ENCODE measurements at places on chromosomes 2 and 18.

DNA sequence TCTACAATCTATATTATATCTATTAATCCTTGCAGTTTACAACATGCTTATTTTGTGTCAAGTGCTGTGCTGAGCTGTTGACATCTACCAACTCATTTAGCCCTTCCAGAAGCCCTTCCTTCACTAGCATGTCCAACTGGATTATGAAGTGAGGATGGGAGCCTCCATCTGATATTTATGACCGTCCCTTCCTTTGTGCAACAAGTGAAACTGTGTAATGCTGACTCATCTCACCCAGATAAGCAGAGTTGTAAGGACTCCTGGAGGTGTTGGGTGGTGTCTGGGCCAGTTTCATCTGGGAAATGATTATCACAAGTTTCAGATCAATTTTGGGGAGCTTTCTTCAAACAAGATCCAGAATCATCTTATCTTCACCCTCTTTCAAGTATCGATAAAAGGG is 156.6 kb upstream of the ETAA1 start:
- DNase-seq = no peak

DNA sequence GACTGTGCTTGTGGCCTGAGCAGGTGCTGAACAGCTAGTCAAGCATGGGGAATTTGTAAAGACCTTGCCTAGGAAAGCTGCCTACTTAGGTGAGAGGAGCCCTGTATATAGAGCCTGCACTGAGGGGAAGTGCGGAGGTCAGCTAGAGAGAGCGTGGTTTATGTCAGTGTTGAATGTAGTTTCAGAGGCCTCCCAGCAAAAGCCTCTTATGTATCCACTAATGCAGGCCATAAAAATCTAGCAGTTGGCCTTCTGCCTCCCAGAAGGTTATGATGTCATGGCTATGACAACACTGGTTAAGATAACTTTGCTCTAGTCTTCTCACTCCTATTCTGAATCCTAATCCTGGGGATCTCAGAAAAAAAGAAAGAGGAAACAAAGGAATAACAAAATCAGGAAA is 88.9 kb downstream of the ASXL3 start:
- no peak for DNase-seq

DNA sequence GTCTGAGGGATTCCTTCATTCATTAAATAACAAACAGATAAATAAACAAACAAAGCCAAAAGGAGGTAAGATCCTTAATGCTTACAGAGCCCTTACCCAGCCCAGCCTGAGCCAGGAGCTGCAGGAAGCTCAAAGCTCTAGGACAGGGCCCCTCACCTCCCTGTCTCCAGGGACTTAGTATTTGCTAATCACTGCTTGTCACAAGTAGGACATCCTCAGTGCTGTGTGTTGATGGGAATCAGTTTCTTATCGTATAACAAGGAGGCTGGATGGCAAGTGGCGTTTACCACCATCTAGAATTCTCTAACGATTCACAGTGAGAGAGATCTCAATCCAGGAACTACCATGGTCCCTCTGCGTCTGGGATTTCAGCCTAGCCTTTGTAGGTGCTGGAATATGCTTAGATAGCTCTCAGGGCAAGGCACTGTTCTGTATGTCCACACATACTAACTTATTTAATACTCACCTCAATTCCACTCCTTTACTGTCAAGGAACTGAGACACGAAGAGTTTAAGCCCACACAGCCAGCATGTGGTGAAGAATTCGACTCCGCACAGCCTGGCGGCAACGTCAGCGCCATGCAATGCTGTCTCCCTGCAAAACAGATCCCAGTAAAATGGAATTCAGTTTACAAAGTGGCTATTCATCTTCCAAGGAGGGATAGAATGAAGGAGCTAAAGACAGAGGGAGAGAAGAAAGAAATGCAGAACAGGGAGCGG is 164.8 kb downstream of the MYCN start:
- no peak for DNase-seq

DNA sequence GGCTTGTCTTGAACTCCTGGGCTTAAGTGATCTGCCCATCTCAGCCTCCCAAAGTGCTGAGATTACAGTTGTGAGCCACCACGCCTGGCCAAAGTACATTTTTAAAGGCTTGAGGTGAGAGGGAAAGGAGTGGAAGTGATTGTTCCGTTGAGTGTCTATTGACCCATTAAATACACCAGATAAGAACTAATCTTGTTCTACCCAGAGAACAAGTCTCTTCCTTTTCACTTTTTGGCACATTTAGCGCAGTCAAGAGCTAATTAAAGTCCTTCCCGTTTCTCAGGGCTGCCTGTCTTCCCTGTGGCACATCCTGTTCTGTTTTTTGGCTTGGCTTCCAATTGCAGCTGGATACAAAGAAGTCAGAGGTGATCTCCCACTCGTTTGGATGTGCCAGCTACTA is 172.3 kb downstream of the ALPK2 start:
- no peak for DNase-seq

DNA sequence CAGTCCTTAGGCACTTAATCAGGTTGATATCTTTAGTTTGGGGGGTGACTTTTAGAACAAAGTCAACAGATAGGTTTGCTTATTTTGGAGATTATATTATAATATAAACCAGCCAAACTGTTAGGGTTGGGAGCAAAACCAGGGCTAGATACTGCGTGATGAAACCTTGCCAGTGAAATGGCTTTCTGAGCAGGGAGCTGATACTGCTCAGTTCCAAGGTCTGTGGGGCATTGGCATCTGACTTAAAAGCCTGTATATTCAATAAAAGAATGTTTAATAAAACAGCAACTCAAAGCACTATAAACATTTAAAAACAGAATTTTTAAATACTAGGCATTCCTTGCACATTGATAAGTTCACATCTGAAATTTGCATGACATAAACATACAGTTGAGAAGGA is 19.3 kb downstream of the PTPRM start:
- no peak for DNase-seq

GRCh38 chr2:213104092-213104902 is 47.1 kb downstream of the IKZF2 start:
- DNase-seq = peak; percentile 60

GRCh38 chr2:231104115-231104713 is 20.6 kb downstream of the HTR2B start:
- peak; percentile 79 for DNase-seq

DNA sequence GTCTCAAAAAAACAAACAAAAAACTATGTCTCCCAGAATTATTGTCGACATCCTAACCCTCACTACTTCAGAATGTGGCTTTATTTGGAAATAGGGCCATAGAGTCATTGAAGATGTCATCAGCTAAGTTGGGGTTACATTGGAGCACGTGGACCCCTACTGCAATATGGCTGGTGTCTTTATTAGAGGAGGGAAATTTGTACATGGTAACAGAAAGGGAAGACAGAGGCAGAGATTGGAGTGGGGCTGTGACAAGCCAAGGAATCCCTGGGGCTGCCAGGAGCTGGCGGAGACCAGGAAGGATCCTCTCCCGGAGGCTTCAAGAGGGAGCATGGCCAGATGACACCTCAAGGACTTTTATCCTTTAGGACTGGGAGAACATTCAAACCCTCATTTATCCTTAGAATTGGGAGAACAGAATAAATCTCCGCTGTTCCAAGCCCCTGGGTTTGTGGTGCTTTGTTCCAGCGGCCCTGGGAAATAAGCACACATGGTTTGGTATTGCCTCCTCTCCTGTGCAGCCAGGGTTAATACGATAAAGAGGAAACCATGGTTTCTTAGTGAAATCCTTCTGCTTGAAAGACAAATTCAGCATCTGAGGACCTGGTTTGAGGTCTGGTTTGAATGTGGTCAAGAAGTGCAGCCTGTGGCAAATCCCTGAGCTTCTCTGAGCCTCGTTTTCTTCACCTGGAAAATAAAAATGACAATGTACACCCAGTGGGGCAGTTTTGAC is 184.7 kb downstream of the MYCN start:
- no peak for DNase-seq

DNA sequence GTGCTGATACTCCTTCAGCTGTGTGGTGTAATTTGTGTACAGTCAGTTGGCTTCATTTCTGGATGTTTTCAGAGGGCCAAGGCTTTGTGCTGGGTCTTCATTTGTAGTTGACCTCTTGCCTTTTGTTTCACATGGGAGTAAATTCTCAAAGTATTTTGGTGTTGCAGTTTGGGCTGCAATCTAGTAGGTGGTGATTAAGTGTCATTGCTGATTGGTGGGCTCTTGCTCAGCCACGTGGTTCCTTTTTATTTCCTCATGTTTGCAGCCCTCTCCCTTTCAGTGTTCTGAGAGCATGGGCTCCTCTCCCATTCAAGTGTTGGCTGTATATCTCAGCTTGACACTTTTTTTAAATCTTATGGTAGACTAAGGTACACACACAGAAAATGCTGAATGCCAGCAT is 96.8 kb downstream of the SNTG2 start:
- DNase-seq = peak; percentile 22

DNA sequence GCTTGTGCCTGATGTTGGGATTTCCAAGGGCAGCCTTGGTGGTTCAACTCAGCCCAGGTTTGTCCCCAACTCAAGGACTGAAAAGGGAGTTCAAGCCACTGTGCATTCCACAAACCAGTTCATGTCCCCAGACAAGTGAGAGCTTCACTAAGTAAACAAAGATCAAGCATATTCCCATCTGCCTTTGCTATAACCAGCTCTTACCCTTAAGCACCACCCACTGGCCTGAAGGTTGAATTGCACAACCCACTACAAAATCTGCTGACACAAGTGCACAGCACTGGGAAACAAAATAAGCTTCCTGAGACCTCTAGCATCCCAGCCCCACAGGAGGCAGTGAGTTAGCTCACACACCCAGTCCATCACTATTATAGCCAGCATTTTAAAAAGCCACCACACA is 516.7 kb downstream of the NR4A2 start:
- DNase-seq = no peak

- DNase-seq = no peak
Measured at GRCh38 chr2:233082931-233083755, 23.0 kb downstream of the INPP5D start.

GRCh38 chr18:56721491-56721890 is 70.3 kb downstream of the WDR7 start:
- no peak for DNase-seq

DNA sequence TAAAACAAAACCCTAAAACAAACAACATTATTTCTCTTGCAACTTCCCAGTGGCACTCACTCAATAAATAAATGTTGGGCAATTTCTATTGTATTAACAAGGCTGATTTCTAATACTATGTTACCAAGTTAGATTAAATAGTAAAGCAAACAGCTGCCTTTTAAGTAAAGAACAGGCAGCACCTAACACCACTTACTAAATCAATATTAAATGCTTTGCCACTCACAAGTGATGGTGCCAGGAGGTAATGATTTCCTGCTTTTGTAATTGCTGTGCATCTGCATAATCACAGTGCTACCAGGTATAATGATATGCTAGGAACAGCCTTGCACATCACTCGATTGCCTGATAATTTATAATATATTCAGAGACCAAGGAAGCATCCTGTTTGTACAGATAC is 276.5 kb downstream of the NBAS start:
- DNase-seq = no peak

DNA sequence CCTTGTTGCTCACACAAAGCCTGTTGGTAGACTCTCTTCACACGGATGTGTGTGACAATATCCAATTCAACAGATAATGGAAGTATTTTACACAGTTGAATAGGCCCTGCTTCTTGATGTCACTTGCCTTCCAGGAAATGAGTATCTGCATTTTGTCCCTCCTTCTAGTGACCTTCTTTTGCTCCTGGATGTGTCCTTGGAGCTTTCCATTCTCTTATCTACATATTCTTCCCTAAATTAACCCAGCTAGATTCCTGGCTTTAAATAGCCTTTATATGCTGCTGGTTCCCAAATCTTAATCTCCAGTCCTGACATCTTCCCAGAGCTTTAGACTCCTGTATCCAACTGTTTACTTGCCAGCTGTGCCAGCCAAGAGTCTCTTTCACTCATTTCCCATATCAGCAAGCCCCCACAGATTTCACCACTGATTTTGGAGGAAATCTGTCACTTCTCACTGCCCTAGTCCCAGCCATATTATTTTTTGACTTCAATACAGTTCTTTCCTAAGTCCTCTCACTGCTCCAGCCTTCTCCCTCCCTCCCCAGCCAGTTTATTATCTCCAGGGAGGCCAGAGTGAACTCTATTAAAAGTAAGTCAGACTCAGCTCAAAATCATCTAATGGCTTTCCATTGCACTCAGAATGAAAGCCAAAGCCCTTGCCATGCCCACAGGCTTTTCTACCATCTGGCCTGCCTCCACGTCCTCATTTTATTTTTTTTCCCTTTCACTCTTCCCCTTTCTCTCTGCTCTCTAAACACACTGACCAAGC is 170.0 kb downstream of the PDE11A start:
- no peak for DNase-seq

GRCh38 chr18:62452280-62452831 is 70.5 kb upstream of the ZCCHC2 start:
- DNase-seq = no peak

DNA sequence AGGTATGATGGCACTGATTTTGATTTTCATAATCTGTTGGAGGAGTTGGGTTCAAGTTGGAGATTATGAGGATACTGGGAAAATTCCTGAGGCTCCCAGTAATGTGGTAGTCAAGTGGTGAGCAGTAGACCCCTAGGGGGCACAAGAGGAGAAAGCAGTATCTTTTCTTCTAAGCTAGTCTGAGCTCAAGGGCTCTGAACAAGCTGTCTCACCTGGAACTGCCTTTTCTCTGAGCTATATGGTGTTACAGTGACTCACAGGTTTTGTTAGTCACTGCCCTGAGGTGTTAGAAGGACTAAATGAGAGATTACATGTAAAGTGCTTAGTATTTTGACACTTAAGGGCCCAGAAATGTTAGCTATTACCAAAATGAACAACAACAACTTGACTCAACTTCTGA is 42.2 kb downstream of the CD302 start:
- no peak for DNase-seq

DNA sequence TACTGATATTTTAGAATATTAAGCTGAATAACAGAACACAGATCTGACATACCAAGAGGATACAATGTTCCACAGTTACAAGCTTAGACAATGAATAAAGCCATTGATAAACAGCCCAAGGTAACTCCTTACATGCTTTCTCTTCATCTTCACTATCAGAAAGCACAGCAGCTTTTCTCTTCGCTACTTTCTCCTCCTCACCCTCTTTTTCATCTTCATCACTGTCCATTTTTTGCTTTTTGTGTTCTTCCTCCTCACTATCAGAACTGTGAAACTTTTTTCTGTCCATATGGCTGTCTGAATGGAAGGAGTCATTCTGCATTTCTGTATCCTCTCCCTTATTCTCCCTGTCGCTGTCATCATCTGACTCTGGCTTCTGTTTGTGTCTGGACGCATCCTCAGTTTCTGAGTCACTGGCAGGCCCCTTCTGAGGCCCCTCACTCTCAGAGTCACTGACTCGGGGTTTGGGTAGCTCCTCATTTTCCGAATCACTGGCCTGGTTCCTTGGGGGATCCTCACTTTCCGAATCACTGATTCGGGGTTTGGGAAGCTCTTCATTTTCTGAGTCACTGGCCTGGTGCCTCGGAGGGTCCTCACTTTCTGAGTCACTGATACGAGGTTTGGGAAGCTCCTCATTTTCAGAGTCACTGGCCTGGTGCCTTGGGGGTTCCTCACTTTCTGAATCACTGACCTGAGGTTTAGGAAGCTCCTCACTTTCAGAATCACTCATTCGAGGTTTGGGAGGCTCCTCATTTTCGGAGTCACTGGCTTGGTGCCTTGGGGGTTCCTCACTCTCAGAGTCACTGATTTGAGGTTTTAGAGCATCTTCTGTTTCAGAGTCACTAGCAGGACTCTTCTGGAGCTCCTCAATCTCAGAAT is 21.5 kb downstream of the IWS1 start:
- DNase-seq = no peak

GRCh38 chr2:209238765-209239584 is 184.9 kb upstream of the MAP2 start:
- DNase-seq = no peak

Measured in astrocyte of the spinal cord (primary cell).